ENCODE measurements at places on chromosomes 6 and 20.

DNA sequence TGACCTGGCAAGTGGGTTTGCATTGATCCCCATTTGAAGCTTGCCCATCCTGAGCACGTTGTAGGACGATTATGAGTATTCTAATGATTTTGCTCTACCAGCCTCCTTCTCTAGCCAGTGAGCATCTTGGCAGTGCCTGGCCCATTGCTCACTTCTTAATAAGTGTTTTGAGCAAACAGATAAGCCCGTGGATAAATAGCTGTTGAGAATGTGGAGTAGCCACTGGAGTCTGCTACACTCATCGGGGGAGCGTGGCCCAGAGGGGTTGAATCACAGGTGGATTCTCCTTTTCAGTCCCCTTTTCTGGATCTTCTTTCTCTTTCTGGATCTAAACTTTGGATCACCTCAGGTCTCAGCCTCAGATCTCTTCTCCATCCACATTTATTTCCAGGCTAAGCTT, 15.9 kb upstream of the EDN3 start:
- no peak for DNase-seq

- DNase-seq = no peak
Observed at GRCh38 chr6:20681243-20681684, 147.0 kb downstream of the CDKAL1 start.

- no peak for DNase-seq
Observed at GRCh38 chr20:40963505-40963845, 65.1 kb upstream of the TOP1 start.

- DNase-seq = no peak
Observed at GRCh38 chr6:5763871-5764270, 242.9 kb downstream of the NRN1 start.

DNA sequence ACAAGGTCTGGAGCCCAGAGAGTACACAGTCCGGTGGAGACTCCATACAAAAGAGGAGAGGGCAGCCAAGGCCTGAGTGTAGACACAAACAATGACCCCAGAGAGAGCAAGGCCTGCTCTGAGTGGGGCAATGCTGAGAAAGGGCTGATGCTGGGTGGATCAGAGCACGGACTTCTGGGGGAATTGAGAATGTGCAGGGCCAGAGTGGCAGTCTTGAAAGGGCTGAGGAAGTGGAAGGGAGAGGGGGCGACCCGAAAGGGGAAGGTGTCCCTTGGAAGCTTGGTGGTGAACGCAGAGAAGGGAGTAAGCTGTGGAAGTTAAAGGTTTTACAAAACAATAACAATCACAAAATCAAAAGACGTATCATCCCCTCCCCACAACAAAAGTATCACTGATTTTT, 12.0 kb upstream of the GRM4 start:
- DNase-seq = no peak

GRCh38 chr6:56660381-56660730, 17.7 kb upstream of the DST start:
- no peak for DNase-seq

GRCh38 chr6:50437901-50438300, 275.4 kb upstream of the TFAP2D start:
- DNase-seq = no peak

- peak; percentile 6 for DNase-seq
Observed at GRCh38 chr20:40563296-40563950, 125.6 kb downstream of the MAFB start.

- no peak for DNase-seq
Observed at GRCh38 chr20:57049296-57049695, 217.1 kb downstream of the BMP7 start.
